ENCODE measurements at places on chromosomes 7 and 10.

- no peak for DNase-seq
Observed at GRCh38 chr7:33841705-33842129, 63.6 kb upstream of the BMPER start.

DNA sequence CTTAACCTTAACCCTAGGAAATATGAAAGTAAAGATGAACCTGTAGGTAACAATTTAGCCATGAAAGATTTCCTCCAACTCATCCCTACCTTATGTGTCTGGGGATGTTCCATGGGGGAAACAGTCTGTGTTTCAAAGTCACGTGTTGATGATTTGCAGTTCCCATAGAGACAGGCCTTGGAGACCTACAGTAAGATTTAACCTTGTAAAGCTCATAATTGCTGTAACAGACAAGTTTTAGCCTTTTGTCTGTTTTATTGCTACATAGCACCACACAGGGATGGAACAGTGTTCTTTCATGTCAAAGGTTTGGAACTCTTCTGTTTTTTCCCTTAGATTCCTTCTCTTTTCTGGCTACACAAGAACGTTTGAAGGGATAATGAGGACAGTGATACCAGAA, 35.2 kb upstream of the ITGA8 start:
- DNase-seq, result no peak

- DNase-seq, result no peak
Observed at GRCh38 chr7:149232362-149232761, 7.1 kb upstream of the ZNF212 start.

DNA sequence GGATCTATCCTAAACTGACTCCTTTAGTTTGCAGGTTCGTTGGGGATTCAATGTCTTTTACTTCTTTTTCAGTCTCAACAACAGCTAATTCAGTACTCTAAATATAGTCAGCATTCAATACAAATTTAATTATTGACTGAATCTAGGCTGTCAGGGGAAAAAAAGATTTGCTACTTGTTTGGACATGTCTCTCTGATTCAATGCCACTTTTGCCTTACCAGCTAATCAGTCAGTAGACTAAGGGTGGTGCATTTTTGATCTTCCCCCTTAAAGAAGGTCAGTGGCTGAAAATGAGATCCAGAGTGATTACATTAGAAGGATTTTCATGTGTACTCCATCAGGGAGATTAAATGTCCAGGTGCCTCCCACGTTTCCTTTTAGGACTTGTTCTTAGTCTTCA, 145.1 kb downstream of the C1GALT1 start:
- DNase-seq, result no peak

- DNase-seq, result no peak
Observed at GRCh38 chr7:114921631-114922025, 266 bp upstream of the MDFIC start.

- DNase-seq, result no peak
Observed at GRCh38 chr7:28203508-28204240, 23.1 kb upstream of the JAZF1 start.

- DNase-seq, result no peak
Observed at GRCh38 chr7:102439963-102440795, 6.8 kb downstream of the ORAI2 start.

GRCh38 chr10:7942859-7943258, 111.6 kb upstream of the GATA3 start:
- no peak for DNase-seq

- DNase-seq, result no peak
Observed at GRCh38 chr7:87475359-87476178, at the start of gene ABCB4. ABCB4 (minus strand) TSS chr7:87475680; CDS start chr7:87475465, 215 bp downstream.

DNA sequence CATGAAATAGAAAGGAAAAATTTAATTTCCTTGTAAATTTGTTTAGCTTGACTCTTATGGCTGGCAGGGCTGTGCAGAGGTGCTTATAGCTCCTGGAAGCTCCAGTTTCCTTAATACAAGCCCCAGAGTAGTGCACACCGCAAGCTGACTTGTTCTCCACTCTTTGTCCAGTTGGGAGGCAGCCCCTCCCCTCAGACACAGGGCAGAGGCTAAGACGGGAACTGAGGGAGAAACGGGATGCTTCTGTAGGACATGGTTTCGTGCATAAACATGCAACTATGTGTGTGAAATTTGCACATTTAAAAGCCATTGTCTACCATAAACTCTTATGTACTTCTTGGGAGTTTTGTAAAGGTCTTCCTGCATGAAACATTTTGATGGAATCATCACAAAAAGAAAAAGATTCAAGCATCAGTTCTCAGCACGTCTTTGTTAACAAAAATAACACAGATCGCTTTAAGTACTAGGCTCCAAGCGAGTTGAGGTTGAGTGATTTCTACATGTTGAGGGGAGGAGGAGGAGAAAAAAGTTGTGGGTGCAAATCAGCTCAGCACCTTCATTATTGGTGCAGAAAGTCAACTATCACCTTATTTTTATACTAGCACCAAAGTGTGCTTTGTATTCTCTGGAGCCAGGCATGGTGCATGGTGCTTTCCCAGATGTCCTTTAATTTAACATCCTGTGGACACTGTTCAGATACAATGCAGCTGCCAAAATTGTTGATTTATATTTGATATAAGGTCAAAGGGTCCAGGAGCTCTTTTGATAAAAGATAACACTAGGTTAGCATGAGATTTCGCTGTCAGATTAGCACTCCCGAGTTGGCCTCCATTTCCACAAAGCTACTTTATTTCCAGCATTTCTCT, 124.5 kb downstream of the CHN2 start:
- DNase-seq, result no peak

GRCh38 chr7:20176578-20177242, 40.5 kb downstream of the MACC1 start:
- DNase-seq, result no peak

DNA sequence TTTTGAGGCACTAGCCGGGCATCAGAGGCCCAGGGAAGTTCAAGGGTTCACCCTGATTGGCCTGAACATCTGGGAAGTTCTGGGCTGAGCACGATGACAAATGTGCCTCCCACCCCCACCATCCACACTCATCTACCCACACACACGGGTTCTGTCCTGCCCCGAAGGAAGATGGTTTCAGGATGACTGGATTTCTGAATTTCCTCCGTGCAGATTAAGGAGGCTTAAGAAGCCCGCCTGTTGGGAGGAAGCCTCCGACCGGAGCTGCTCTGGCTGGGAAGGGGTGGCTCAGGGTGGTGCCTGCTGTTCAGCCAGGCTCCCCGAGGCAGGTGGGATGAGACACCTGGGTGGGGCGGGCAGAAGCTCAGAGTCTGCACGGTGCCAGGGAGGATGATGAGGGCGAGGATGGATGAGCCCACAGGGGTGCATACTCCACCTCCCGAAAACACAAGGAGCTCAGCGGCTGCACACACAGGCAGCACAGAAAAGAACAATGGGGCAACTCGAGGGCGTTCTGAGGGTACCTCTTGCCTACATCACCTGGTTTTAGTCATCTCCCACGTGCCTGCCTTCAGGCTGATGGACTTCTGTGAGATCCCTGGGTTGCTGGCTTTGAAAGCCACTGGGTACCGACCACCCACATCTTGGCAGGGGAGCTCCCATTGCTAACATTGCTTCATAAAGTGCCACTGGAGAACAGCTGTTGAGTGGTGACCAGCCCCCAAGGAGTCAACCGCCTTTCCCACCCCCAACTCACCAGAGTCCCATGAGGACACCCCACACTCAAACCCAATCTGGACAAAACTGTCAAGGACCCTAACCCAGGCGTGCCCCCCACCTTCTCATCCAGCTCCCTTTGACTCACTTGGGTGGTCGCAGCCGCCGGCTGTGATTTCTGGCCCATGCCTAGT, 41.2 kb downstream of the CALML3 start:
- DNase-seq, result no peak

GRCh38 chr7:128404886-128405470, 4.8 kb downstream of the IMPDH1 start:
- no peak for DNase-seq

DNA sequence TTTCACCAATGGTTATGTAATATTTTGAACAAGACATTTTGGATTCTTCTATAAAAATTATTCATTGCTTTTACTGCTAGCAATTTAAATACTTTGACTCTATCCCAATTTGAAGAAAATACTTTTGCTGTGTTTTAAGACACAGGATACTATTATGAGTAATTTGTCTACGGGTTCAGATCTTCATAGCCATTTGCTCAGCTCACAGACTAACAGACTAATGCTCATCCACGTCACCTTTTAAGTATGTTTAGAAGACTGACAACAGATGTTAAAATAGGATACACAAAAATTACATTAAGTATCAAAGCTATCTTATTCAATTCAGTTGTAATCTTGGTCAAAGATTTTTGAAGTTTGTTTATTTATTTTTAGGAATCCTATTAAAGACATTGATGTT, 251.3 kb upstream of the CHRM2 start:
- DNase-seq, result no peak

DNA sequence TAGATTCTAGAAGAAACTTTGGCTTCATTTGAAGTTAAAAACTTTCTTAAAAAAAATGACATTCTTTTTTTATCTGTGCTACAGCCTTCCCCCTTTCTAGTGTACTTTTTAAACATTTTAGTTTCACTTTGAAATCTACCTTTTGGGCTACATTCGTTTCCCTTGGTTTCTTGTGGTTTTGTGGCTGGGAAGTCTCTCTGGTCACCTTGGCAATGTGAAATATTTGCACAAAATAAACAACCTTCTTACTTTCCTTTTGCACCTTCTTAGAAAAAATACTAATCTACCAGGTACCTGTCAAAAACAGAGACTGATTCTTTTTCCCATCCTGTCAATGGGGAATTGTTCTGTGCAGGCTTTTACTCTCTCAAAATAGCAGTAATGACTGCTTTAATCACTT, 350.2 kb downstream of the GATA3 start:
- no peak for DNase-seq

GRCh38 chr7:36127075-36127740, 25.8 kb upstream of the EEPD1 start:
- DNase-seq, result no peak

DNA sequence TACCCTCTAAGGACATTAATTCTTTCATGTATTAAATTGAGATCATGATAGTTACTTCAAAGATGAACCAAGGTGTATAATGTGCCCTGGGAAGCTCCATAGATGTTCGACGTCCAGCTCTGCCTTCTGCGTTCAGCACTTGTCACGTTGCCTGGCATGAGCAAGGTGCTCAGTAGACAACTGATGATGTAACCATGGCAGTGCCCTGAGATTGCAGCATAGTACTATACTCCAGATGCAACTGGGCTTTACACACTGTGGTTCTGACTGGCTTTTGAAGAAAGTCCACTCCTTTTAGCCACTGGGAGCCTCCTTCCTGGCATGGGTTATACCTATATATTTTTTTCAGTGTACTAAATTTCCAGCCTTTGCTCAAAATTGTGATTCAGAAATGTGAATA, 355.8 kb upstream of the SORCS1 start:
- DNase-seq, result no peak

GRCh38 chr10:28906934-28907333, 229.6 kb downstream of the BAMBI start:
- DNase-seq, result no peak

DNA sequence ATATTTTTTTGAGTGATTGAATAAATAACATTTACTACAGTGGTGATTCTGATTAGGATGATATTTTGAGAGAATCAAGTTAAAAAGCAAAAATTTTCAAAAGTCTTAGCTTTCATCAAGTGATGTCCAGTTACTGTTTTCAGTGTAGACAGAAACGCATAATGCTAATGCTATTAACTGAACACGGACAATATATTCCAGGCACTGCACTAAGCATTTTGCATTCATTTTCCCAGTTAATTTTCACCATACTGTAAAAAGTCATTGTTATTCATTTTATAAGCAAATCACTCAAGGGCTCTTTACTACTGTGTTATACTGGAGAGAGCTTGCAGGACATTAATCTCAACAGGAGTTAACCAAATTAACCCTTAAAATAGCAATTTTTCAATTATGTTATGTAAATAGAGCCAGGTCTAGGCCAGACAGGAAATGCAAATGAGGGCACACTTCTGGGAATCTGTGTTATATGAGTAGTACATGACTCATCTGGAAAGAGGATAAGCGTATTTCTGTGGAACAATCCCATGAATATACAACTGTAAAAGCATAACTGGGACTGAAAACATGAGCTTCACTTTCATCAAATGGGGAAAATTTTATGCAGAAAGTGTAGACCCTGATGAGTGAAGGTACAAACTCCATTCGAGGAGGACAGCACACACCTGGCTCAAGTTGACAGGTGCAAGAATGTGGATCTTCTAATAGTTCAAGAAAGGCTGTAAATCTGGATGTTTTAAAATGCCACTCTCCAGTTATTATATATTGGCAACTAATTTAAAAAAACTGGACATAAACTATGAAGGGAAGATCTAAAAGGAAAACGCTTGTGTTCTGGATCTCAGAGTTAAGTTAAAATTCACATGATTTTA, 75.4 kb downstream of the ANK3 start:
- no peak for DNase-seq

- DNase-seq, result no peak
Observed at GRCh38 chr10:84846658-84847316, 518.4 kb downstream of the CCSER2 start.

- no peak for DNase-seq
Observed at GRCh38 chr7:36165059-36165458, 12.0 kb downstream of the EEPD1 start.

DNA sequence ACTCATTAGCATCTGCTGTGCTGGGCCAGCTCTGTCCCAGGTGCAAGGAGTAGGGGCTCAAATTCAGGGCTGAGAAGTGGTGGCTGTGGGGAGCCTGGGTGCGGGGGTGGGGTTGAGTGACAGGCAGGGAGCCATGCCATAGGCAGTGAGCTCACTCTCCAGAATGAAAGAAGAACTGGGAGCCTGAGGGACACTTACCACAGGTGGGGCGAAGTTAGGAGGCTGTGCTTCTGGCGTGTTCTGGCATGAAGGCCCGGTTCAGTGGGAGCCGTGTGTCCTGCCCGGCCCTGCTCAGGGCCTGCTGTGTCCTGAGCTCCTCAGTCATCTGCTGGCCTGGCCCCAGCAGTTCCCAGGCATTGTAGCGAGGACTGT, 62.5 kb downstream of the MKI67 start:
- DNase-seq, result no peak

DNA sequence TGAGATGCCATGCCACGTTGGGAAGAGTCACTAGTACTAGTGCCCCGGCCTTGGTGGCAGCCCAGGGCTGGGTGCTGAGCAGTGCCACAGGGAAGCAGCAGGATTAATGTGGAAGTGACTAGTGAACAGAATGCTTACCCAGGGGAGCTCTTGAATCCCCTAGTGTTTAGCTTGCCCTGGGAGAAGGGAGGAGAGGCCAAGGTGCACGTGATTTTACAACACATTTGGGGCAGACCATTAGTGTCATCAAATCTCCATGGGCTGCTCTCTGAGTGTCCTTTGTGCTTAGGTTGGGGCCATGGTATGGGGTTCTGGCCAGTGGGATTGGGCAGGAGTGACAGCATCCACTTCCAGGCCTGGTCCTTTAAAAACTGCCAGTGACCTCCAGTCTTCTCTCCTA, 37.5 kb downstream of the ARHGAP22 start:
- no peak for DNase-seq
